ENCODE measurements at places on chromosomes 4 and X.

DNA sequence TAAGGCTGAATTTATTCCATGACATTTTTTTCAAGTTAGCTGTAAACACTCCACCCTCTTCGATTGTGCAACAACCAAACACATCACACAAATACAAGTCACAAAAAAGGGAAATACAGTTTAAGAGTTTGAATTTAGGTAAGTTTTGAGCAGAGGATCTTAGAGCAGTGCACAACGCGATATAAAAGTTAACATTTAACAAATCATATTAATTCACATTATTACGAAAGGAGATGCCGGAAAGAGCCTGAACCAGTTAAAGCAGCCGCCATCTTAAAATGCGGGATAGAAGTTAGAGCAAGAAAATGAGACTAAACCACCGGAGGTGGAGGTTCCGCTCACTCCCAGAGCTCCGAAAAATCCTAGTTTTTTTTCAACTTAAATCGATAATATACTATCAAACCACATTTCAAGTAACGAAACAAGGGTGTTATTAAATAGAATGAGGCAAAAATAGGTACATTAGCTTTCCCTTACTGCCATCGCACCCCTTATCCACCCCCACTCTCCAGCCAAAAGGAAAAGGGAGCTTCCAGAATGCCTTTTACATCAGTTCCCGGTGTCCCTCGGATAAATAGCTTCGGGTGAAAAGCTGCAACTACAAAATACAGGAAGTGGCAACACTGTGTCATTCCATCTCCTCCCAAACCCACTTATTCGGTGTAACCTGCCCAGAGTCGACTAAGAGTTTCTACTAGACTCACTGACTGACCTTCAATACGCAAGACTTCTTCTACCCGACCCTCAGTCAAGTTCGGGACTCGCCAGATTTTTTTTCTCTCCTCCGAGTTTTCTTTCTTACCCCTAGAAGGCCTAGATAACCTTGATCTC, 1.9 kb downstream of the UBE2D3 start:
- DNase-seq: no peak

GRCh38 chrX:43750248-43750676, 94.2 kb downstream of the MAOA start:
- DNase-seq: no peak

GRCh38 chr4:153780221-153780620, 8.7 kb downstream of the SFRP2 start:
- DNase-seq: no peak

DNA sequence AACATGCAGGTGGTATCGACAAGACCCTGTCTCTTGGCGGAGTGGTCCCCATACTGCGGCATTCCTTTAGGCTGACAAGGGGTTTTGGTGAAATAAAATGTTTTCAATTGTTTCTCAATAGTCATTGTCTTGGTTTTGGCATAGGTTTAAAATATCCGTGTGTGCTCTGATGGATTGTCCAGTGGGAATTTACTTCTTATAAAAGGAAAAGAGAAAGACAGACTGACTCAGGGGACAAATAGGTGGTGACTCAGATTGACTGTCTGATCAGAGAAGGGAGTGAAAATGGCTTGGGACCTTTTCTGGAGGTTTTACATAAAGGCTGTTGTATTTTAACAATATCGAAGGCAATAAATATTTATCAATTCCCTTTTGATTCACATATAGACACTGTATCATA, 129.8 kb downstream of the SORBS2 start:
- DNase-seq: no peak

- no peak for DNase-seq
Observed at GRCh38 chrX:52416816-52417215, 48.0 kb downstream of the XAGE2 start.

All from stimulated activated CD4-positive, alpha-beta T cell treated with anti-CD3 and anti-CD28 coated beads, Interleukin-12 subunit alpha, Interleukin-12 subunit beta, amount 100 ng/mL, for 24 hours (primary cell).